ENCODE measurements at places on chromosomes 4 and X.

DNA sequence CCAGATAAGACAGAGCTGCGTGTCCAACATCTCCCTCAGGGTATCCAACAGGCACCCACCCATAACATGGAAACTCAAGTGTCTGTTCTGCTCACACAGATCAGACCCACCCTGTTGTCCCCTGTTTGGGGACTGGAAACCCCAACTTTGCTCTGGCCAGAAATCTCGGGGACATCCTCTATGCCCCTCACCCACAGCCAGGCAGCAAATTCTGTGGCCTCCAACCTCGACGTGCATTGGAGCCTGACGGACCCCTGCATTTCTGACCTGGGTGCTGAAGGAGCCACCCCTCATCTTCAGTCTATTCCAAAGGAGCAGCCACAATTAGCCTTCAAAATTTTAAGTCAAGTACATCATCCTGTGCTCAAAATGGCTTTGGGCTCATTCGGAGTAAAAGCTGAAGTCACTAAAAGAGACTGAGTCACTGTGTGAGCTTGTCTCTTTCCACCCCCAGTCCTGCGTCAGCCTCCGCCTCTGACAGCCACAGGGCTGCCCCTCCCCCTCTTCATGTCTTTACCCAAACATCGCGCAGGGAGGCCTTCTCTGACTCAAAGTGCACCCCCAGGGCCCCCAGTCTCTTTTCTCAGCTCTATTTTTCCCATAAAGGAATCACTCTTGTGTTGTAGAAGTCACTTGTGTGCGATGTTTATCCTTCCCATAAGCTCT, 24.4 kb upstream of the PDE6B start:
- DNase-seq = no peak

DNA sequence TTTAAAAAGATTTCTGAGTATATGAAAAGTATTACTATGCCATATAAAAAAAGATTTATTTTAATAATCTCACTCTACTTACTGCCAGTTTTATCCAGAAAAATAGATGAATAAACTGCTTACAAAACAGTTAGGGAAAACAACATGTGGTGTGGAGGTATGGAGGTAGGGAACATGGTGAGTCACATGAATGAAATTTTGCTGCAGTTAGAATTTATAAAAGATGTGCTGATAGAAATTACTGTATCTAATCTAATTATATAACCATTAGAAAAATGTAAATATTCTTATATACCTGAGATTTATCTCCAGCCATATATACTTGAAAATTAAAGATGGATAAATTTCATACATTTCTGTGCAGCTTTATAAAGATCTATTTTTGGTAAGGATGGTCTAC, 184.0 kb upstream of the ANK2 start:
- DNase-seq = no peak

GRCh38 chr4:5127556-5127955, 76.3 kb downstream of the STK32B start:
- no peak for DNase-seq

GRCh38 chr4:147846318-147847155, 114.6 kb downstream of the ARHGAP10 start:
- DNase-seq = no peak

DNA sequence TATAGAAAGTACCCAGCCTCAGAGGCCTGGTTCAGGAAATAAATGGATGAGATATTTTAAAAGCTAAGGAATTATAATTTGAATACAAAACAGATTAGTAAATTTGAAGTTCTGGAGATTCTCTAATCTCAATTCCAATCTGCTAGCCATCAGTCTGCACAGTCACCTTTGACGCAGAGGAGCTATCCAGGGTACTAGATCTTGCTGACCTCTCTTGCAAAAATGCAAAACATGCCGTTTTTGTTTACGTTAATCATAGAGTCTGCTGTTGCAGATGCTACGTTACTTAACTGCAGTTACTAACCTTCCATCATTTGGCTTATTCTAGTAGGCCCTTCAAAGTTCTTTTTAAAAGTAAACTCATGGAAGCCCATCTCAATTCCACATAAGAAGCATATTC, 10.4 kb downstream of the CCSER1 start:
- no peak for DNase-seq

DNA sequence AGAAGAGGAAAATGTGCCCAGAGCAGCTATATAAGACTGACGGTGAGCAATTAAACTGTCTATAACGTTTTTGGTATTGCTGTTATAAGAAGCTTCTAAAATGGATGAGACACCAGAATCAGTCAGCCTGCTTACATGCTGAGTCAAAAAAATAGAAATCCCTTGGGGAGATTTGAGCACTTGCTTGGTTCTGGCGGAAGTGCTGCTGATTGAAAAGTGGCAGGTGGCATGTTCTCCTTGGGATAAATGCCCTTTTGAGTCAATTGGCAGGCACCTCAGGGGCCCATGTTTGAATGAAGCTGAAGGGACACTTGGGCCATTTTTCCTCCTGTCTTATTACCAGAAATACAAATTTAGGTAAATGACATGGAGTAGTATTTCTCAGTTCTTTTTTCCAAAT, 148.7 kb downstream of the PTCHD1 start:
- DNase-seq = no peak

DNA sequence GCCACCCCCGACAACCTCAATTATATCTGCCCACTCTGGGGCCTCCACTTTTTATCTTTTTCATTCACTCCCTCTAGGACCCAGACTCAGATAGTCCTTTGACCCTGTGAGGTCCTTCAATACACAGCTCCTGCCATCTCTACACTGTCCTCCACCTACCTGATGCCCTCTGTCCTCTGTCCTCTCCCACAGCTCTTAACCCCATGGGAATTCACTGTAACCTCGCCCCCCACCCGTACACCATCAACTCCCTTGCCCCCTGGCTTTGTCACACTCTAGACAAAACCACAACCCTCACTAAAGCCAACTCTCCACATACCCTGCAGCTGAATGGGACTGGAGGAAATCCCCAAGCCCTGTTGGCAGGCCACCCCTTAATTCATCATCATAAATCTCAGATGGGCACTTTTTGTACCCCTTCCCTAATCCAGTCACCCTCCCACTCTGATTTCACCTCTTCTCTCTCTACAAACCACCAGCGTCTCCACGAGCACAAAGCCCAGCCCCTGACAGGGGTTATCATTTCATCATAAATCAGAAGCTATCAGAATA, 52.3 kb upstream of the ENPP6 start:
- no peak for DNase-seq

- no peak for DNase-seq
Observed at GRCh38 chr4:173332021-173332487, 2.1 kb downstream of the HMGB2 start.

DNA sequence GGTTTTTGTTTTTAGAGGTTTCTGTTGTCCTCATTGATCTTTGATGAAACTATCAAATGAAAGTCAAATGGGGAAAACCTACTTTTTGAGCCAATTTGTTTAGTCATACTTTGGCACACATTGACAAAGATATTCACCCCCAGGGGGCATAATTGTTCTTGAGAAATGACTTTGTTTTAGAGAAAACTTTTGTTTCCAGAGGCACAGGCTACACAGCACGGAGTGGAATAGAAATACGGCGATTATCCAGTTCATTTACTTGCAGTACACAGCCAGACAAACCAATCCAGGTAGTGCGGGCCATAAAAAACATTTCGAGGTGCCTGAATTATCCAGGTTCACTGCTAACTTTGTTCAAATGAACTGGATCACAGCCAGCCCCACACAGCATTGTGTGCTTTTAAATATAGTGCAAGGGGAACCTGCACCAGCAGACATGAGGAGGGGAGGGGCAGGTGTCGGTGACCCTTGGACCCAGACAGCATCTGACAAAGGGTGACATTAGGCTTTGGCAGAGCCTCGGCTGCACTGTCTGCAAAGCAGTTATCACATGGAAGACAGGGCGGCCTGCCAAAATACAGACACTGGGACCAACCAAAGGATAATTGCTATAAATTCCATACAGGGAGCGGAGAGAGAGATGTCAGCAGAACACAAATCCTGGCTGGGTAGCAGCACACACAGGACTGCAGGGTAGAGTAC, 179.6 kb upstream of the NOCT start:
- DNase-seq = no peak

DNA sequence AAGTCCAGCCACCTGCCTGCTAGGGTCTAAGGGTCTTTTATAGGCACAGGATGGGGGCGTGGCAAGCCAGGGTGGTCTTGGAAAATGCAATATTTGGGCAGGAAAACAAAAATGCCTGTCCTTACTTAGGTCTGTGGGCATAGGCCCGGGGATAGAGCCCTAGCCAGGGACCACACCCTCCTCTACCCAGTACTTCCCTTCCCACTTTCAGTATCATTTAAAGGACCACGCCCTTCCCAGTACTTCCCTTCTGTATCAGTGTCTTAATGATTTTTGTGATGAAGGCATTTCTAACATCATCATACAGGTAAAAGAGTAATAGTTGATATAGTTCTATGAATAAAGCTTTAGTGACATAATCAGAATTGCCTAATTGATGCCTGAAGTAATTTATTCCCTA, 11.4 kb downstream of the BANK1 start:
- DNase-seq = no peak

GRCh38 chr4:189804894-189805293, 135.8 kb upstream of the FRG1 start:
- DNase-seq = no peak

GRCh38 chr4:184167576-184167975, 50.1 kb downstream of the ENPP6 start:
- no peak for DNase-seq

DNA sequence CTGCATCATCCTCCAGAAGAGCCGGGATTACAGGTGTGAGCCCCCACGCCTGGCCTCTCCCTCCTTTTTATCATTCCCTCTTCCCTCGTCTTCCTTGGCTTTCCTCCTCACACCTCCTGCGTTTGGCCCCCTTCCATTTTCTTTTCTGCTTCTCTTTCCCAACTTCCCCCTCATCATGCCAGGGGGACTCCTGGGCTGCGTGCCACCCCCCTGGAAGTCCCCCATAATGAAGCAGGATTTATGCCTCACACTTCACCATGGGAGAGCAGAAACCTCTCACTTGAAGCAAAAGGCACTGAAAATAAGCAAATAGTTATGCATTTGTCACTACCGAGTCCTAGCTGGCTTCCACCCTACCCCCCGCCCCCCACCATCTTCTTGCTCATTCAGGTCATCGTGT, 7.9 kb downstream of the TKTL1 start:
- no peak for DNase-seq

DNA sequence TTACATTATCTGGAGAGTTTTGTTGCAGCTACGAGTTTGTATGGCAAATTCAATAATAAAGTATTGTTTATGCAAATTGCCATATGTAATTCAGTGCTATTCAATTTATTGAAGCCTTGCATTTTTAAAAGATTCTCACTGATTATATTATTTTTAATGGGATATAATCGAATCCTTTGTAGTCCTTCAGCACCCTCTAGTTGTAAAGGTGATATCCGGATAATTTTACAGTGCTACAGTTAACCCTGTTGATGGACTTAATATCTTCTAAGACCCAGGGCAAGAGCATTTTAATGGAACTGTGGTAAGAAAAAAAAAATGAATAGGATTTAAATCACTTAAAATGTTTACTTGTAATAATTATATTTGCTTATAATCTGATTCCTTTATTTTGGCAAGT, 48.5 kb upstream of the GRIA2 start:
- no peak for DNase-seq

GRCh38 chr4:19748519-19749479, 502.9 kb upstream of the SLIT2 start:
- DNase-seq = no peak

DNA sequence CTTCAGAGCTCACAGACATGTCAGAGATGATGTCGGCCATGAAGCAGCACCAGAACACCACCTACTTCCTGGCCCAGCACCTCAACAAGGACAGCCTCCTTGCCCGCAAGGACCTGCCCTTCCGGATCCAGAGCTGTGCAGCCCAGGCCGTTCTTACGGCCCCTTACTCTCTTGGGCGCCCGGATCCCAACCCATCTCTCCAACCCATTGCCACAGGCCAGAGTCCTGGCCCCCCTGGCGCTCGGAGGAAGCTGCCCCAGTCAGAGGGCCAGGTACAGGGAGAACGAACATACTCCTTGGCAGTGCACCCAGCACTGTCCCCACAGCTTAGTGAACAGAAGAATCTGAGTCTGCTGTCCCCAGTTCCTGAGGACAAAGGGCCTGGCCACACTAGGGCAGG, 27.9 kb upstream of the PRPS1 start:
- DNase-seq = no peak

DNA sequence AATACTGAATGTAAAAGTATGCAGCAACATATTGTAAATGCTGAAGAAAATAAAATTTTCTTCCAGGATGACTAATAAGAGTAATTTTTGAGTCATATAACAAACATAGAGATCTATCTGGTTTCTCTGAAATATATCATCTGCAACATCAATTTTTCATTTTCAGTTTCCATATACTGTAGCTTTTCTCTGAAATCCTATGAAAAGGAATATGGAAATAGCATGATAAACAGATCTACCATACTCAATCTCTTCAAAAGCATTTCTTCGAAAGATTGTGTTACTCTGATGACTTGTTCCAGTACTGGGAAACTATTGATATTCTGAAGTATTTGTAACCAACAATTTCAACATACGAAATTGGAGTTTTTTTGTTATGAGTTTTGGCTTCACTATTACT, 1156.7 kb downstream of the FAM133A start:
- DNase-seq = no peak

DNA sequence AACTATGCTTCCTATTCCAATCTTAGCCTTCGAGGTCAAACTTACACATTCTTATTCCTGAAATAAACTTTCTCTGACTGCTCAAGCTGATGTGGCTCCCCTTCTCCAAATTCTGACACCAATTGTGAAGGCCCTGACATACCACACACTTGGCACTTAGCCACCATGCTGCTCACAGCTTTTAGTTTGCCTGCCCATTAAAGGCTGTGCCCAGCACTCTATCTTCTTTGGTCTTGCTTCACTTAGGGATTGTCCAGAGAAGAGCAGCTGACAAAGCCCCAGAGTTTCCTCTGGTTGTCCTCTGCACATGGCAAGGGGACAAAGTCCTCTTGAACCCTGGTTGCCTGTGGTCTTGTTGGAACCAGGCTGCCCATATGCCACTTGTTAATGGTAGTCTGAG, 126.1 kb downstream of the ARHGEF9 start:
- DNase-seq = no peak

DNA sequence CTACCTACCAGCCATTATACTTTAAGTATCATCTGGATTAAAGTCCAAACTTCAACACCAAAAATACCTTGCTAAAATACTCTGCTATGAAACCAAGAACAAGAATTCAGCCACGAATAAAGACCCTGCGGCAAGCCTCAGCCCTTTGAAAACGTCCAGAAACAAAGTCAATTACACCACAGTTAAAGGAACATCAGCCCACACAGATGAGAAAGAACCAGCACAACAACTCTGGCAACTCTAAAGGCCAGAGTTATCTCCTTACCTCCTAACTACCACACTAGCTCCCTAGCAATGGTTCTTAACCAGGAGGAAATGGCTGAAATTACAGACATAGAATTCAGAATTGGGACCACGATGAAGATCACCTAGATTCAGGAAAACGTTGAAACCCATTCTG, 23.4 kb downstream of the ABCB7 start:
- DNase-seq = no peak

DNA sequence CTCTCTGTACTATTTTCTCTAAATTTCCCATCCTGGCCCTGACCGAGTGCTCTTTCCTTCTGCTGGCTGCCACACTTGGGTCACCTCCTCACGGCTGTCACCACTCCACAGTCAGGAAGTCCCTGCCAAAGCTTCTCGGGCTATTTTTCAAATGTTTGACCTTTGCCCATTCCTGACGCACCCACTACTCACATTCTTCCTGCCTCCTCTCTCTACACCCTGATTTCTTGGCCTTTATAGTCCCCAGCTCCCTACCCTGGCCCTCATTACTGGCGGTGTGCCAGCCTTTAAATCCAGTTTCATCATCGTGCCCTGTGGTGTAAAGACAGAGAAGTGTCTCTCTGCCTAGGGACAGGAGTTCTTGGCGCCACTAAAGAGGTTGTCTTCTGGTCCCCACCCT, 46.4 kb upstream of the GATB start:
- DNase-seq = no peak

GRCh38 chr4:153808175-153808574, 19.3 kb upstream of the SFRP2 start:
- DNase-seq = no peak

All from stimulated activated CD4-positive, alpha-beta T cell treated with anti-CD3 and anti-CD28 coated beads, Interleukin-15, amount 100 ng/mL, for 1 hour (primary cell).